ENCODE measurements at places on chromosomes 3 and 15.
A peak's percentile ranks its signal among the peaks of the same experiment; 100 is the strongest.

GRCh38 chr3:52533623-52534280 is at the start of gene NT5DC2:
Gene NT5DC2 (minus strand): TSS chr3:52533857. CDS start chr3:52533737, 120 bp downstream.
- peak; percentile 45 for DNase-seq

DNA sequence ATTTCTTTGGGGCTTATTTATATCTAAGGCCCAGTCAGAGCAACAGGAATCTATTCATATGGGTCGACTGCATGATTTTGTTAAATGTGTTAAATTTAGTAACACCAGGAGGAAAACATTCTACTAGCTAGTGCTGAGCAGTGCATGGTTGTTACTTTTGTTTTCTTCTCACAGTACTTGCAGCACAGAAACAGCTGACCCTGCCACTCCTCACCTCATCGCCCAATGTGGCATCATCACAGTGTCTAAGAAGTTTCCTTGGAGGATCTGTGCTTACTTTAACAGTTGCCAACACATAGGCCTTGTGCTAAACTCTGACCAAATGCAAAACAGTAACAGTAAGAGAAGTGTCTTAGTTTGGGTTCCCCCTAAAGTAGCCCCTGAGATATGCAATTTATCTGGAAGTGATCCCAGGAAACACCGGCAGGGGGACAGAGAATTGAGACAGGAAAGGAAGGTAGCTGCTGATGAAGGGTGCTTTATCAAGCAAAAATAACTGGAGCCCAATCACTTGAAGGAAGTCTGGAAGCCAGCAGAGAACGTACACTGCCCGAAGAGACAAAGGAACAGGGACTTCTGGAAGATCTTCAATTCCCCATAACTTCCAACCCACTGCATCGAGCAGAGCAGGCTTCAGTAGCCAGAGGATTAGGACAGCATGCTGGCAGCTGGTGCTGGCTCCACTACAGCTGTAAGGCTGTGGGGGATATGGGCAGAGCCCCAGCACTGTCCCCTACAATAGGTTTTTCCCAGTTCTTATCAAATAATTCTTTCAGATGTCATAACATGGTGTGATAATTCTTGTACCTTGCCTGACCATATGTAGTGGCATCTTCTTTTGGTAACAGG is 36.0 kb upstream of the ULK4 start:
- DNase-seq = no peak

GRCh38 chr3:12780751-12781150 is 15.7 kb upstream of the CAND2 start:
- DNase-seq = no peak

- peak; percentile 43 for DNase-seq
Observed at GRCh38 chr15:81410318-81410753, 36.3 kb upstream of the TMC3 start.
